Hematopoietic multipotent progenitor cell treated with erythropoietin and hydrocortisone succinate and interleukin-3 and kit ligand, for 6 days (in vitro differentiated cells): ENCODE measurements at places on chromosomes 16 and 17.

- DNase-seq, result no peak
Measured at GRCh38 chr16:49923411-49923810, 67.5 kb upstream of the ZNF423 start.

DNA sequence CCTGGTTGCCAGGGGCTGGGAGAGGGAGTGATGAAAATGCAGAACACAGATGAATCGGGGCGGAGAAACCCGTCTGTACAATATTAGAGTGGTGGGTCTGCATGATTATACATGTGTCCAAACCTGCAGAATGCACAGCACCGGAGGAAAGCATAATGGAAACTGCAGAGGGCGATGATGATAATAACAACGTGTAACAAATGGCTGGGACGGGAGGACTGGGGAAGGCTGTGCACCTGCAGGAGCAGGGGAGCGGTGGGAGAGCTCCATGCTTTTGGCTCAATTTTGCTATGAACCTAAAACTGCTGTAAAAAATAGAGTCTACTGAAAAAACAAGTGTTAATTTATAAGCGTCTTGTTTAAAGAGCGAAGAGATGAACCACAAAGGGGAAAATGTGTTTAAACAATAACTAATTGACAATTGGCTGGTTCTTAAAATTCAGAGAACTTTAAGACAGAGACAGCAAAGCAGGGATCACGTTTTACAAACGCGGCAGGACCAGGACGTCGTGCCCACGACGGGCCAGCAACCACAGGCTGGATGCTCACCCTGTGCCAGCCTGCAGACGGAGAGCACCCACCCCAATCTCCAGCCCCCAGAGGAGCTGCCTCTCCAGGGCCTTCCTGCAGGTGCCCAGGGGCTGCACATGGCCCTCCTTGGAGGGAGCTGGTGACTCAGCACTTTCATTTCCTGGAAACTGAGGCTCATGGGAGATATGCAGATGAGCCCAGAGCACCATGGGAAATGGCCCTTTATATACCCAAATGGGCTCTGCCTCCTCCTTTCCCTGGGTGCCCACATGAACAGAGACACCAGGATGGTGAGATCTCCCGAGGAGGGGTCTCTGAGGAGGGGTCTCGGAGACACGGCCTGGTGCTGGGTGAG lies at the start of gene TEX19:
TEX19 (plus strand) TSS at position 783 of the 886 bp plus-strand sequence. CDS start 2,904 bp downstream, outside the sequence.
- peak; percentile 64 for DNase-seq

GRCh38 chr17:83030432-83030831 lies 49.0 kb upstream of the METRNL start:
- no peak for DNase-seq

GRCh38 chr17:15348021-15348420 lies 6.6 kb upstream of the TEKT3 start:
- DNase-seq, result no peak

DNA sequence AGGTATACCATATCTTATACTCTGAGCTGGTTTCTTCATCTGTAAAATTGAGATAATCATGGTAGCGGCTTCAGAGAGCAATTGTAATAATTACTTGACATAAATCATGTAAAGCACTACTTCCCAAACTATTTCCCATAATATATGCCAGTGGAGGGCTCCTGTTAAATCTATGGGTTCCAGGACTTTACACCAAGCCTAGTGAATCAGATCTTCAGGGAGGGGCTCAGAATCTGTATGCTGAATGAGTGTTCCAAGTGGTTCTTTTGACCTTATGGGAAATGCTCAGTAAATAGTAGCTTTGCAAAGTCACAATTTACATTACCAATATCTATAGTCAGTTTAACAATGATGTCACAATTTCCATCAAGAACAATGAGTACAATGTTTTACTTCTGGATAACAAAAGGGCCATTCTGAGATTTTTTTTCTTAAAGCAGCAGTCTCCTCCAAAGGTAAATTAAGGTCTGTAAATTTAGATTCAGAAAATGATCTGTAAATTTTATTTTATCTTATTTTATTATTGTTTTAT lies 50.9 kb upstream of the NLK start:
- DNase-seq, result no peak

DNA sequence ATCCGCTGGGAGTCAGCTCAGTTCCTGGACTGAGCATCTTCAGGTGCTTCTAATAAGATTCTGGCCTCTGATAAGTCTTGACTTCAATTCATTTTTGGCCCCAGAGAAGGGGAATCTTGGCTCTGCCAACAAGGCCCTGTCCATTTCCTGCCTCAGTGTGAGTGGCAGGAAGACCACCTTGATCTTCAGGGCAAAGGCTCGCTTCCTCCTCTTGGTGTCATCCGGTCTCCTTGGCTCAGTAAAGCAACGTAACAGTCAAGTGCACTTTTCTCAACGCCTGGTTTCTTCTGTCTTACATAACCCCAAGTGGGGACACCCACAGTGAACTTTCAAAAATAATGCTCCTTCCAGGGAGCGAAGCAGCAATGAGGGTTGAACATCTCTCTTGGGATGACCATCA lies 169.8 kb downstream of the PRKCB start:
- no peak for DNase-seq

DNA sequence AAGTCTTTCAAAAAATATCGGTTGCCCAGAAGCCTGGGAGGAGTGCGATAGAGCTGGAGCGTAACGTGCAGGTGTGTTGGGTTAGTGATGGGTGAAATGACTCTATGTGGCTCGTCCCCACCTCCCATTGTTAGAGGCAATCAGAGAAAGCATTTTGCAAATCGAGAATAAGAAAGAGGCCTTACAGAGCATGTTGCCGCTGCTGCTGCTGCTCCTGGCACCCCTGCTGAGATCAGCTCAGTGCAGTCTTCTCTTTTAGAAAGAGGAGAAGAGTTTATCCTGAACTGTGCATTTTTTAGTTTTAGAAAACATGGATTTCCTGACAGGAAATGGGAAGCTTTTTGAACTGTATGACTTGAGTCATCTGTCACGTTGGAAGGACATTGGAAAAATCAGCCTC lies 774.5 kb upstream of the RBFOX1 start:
- DNase-seq, result no peak

DNA sequence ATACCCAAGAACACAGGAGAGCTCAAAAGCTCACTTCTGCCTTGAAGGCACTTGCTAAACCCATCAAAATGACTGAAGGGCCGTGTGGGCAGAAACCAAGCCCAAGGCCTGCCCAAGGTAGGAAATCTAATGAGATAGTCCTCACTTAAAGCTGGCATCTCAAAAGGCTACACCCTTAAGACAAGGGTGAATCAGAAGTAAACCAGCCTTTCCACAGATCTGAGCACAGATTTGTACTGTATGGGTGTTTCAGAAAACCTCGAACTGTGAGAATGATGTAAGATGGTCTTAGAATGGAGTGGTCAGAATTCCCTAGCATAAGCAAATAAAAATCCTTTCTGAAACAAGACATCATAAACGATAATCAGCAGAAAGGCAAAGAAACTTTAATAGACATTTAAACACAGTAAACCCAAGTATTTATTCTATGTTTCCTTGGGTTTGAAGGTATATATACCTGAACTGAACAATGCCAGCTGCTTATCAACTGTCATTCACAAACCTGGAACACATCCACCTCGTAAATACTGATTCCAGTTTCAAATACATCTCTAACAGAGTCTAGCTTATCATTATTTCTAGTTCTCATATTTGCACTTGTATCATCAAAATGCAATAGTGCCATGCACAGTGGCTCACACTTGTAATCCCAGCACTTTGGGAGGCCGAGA lies 37.8 kb downstream of the GLG1 start:
- DNase-seq, result no peak
